ENCODE measurements at places on chromosomes 1 and 21.

DNA sequence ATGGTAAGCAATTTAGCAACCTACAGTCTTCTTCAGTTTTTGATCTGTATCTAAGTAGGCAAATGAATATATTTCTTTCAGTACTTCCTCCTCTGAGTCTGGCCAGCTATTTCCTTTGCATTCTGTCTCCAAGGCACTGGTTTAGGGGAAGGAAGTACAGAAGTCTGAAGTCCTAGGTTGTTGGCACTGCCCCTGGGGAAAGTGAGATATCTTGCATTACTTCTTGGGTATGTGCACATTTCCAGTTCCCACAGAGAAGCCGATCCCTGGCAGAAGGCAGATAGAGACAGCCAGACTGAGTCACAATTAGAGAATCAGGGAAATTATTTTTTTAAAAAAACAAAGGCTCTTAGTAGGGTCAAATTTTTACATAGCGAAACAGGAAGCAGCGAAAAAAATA, 98.8 kb downstream of the RASAL2 start:
- DNase-seq = peak; percentile 28

GRCh38 chr1:100511058-100511457, 26.9 kb upstream of the GPR88 start:
- no peak for DNase-seq

DNA sequence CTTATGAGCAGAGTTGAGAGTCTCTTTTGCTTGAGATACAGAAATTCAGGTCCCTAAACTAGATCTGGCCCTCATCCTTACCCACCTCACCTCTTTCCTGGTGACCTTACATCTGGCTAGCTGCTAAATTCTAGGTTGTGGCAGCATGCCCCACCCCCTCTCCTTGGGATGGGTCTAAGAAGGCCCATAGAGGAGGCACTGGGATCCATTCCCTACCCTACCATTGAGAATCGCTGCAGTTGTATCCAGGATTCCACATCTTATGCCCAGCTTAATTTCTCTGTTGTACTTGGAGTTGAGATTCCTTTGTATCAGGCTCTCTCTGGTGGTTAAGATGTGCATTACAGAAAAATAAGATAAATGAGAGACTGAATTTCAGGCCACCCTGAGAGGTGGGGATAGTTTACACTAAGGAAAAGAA, 9.5 kb upstream of the TMEM39B start:
- DNase-seq = peak; percentile 35

DNA sequence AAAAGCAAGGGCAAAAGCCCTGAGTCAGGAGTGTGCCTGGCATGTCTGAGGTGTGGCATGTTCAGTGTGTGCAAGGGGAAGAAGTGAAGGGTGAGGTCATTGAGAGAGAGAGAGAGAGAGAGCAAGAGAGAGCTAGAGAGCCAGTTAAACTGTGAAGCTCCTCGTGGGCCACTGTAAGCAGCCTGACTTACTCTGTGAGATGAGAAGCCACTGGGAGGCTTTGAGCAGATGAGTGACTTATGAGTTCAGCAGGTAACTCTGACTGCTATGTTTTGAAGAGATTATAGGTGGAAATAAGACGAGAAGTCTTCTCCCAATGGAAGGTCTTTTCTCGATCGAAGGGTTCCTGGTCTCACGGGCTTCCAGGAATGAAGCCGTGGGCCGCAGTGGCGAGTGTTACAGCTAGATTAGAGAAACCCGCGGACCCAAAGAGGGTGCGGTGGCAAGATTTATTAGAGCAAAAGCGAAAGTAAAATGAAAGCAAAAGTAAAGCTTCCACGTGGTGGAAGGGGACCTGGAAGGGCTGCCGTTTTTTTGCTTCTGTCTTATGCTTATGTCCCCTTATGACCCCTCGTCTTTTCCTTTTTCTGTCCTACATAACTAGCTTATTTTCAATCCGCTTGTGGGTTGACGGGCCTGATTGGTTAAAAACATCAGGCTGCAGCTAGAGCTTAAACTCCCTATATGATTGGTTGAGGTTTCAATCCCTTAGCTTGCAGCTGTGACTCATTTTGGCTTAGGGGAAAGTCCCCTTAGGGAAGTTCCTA, 323.1 kb upstream of the FAM78B start:
- DNase-seq = no peak

DNA sequence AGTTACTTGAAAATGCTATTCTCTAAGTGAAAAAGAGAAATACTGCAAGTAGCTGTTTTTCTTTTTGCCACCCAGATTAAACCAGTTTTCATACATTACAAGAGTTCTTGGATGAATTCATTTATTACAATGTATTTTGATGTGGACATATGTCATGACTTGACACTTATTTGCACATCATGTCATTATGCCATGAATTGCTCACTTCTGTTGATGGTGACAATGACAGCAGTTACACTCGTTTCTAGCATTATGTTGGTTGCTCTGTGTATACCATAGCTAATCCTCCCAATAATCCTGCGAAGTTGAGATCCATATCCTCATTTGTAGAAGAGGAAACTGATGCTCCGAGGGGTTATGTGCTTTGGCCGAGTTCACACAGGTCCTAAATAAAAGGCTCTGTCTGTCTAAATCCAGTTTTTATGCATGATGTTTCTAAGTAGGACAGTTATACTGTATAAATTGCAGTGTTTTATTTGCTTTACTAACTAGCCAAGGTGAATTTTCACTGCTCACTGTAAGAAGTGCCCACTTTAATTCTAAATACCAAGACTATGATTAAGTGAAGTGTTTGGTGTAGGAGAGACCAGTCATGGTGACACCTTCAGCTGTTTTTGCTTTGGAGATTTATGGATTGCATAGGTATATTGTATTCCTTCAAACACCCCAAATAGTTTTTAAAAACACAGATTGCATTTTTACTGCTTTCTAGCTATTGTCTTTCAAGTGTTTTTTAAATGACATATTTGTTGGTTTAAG, 56.7 kb downstream of the PRDM2 start:
- no peak for DNase-seq

DNA sequence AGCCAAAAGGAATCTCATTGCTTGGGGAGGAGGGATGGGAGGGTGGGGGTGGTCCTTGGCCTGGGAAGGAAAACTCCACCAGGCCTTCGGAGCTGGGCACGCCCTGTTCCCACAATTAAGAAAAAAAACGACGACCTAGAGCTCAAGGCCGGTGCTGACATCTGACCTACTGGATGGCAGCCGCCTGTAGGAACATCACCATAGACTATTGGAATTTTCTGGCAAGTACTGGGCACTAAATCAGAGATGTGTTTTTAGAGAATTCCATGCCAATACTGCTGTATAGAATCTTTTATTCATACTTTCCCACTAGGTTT, 729 bp downstream of the NADK start:
- DNase-seq = no peak

- no peak for DNase-seq
Observed at GRCh38 chr1:57590978-57591377, 167.1 kb upstream of the DAB1 start.

- DNase-seq = no peak
Observed at GRCh38 chr1:87799451-87799850, 470.8 kb downstream of the LMO4 start.
